HTR-8/SVneo (cell line): ENCODE measurements at places on chromosomes 2 and 18.

- DNase-seq: no peak
Measured at GRCh38 chr2:172685467-172685866, 50.2 kb upstream of the RAPGEF4 start.

DNA sequence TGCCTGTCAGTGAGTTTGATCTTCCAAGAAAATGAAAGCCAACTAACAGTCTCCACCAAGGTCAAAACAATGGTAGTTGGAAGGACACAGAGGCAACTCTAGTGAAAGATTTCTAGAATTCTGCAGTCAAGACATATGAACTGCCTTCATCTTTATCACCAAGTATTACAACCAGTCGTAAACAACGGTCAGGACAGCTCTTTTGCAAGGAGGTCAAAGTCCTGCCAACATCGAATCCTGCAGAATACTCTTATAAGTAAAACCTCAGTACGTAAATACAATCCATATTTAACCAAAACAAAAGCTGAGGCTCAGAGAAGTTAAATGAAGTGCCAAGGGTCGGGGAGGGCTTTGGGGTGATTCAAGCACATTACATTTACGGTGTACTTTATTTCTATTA is 3.1 kb downstream of the FEZ2 start:
- DNase-seq: no peak

DNA sequence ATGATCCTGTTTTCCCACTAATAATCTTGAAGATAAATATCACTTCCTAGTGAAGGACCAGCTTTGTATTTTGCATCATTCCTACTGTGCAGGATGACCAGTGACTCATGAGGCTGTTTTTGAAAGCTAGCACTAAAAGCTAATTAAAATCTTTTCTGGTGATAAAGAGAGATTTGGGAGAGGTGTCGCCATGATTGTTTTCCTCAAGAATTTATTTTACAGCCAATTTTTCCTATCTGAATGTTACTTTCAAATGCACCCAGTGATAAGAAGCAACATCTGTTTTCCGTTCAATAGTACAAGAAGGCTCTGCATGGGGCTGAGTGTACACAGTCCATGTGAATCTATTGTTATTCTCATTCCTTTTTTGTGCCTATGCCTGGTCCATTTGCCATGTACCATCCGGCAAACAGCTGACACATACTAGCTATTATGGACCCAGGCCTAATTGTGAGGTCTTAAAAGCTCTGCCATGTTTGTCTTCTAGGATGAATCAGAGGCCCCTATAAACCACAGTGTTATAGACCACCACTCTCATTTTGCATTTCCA is 28.4 kb downstream of the MEIS1 start:
- DNase-seq: no peak

DNA sequence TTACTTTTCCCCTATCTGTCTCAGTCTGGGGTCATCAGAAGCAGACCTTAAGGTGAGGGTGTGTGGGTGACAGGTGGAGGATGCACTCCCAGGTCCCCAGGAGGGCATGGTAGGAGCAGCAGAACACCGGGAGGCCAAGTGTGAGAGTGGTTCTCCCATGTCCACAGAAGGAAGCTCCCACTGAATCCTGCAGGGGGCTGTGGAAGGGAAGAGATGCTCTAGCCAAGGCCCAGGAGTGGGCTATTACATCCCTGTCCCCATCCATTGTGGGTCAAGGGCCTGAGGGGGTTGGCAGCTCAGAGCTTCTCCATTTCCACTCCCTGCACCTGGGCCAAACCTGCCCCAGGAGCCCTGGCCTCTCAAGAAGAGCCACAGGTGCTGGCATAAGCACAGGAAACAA is 86.4 kb upstream of the KCNE4 start:
- DNase-seq: no peak

DNA sequence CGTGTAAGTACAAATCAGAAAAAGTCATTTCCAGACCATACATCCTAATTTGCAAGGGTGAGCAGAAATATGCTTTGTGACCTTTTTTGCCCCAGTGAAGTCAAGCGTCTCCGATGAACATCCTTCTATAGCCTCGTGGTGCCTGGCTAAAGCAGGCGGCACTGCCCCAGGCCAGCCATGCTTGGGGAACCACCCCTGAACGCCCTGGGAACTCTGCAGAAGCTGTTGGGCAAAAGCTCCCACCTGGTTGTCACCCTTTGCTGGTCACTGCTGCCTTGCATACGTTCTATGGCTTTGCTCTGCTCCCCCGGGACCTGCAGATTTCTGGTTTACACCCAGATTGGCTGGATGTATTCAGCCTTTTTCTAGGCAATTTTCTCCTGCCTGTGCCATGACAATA is 256.4 kb downstream of the SS18 start:
- no peak for DNase-seq

DNA sequence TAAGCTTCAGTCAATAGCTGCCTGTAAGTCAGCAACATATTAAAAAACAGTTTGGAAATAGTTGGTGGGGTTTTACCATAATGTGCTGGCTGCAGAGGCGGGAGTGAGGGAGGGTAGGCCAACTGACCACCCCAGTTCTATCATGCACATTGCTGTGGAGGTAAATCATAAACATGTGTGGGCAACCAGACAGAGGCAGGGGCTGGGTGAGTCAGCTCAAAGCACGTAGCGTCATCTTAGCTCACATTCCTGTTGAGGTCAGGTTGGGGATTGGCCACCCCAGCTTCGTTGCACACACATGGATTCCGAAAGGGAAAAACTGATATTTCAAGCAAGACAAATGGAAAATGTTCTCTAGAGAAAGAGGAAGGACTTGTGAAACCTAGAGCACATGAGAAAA is 19.5 kb downstream of the GPR45 start:
- DNase-seq: peak; percentile 69

DNA sequence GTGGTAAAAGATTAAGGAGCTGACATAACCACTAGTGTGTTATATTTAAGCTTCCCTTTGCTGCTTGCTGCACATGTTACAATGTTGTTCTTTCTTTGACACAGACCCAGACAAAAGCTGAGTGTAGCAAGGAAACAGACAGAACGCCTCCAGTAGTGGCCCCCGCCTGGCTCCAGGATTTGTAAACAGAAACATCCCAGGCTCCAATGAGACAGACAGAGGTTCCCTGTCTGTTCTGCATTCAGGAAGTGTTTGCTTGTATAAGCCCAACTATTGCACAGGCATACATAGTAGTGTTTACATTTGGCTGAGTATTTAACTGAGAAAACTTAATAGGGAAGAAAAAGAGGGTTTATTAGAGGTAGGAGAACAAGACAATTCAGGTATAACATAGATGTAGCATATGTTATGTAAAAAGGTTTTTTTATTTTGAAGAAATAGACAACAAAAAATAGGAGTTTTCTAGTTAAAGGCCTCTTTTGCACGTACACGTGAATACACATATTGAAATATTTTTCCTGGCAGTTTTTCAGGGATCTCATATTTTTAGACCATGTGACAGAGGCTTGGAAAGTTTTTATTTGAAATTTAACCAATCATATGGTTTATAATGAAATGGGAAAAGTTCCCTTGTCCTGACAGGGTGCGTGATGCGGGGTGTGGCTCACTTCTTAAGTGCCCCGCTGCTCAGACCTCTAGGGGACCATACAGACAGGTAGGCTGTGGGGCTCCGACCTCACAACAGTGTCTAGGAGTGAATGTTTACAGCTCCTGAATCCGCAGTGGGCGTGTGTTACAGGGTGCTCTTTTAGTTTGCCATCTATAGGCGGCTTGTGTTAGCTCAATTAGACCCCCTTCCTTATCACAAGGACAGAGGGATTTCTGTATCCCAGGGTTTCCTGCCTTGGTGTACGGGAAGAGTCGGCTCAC is 118.4 kb downstream of the BMPR2 start:
- no peak for DNase-seq

DNA sequence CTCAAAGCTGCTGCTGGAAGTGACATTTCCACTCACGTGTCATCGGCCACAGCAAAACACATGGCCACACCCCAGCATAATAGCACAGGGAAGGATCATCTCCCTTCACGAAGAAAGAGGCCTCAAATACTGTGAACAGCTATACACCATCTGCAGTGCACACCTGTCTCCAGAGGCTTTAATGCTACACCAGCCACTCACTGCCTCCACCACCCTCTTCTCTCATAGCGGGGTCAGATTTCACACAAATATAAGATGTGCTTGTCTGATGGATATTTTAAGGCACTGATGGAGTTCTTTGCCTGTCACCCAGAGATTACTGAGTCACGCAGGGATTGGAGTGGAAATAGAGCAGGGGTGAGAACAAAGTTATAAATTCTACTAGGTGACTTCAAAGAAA is 374.0 kb downstream of the ZNF516 start:
- no peak for DNase-seq

GRCh38 chr2:39913648-39914461 is 134.8 kb upstream of the THUMPD2 start:
- DNase-seq: peak; percentile 42

GRCh38 chr2:128640166-128640844 is 321.6 kb upstream of the HS6ST1 start:
- DNase-seq: no peak
